ENCODE measurements at places on chromosomes 4 and X.

GRCh38 chrX:10444204-10444603 is 176.2 kb downstream of the MID1 start:
- DNase-seq: no peak

- no peak for DNase-seq
Measured at GRCh38 chr4:80420638-80421037, 85.1 kb downstream of the CFAP299 start.

GRCh38 chr4:142557239-142557801 is 288.8 kb downstream of the INPP4B start:
- no peak for DNase-seq

DNA sequence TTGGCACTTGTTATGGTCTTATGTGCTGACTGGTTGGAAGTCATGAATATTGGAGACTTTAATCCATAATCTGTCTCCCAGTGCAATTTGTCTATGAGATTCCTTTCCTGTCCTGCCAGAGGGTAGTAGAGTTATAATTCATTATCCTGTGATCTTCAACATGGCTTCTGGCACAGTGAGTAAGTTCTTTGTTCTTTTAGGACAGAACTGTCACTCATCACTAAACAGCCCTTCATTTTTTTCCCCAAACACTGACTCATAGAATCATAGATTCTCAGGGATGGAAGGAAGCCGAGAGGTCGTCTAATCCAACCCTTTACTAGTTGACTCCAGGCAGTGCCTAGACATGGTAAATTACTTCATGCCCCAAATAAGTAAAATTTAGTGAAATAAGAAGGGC is 78.4 kb downstream of the LUZP4 start:
- DNase-seq: no peak

DNA sequence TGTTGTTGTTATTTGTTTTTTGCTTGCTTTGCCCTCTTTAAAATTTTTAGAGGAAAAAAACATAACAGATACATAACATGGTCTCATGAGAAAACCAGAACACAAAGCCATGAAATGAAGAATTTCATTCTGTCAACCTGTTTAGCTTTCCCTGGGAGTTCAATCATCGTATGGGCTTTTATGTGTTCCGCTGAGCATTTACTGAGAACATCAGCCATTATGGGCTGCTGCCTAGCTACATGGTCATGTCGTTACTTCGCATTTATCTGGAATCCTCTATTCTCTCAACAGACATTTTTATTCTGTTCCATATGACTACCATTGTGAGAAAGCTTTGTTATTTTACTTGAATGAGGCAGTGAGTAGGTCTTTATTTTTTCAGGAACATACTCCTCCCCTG is 51.4 kb downstream of the NDST3 start:
- DNase-seq: no peak

DNA sequence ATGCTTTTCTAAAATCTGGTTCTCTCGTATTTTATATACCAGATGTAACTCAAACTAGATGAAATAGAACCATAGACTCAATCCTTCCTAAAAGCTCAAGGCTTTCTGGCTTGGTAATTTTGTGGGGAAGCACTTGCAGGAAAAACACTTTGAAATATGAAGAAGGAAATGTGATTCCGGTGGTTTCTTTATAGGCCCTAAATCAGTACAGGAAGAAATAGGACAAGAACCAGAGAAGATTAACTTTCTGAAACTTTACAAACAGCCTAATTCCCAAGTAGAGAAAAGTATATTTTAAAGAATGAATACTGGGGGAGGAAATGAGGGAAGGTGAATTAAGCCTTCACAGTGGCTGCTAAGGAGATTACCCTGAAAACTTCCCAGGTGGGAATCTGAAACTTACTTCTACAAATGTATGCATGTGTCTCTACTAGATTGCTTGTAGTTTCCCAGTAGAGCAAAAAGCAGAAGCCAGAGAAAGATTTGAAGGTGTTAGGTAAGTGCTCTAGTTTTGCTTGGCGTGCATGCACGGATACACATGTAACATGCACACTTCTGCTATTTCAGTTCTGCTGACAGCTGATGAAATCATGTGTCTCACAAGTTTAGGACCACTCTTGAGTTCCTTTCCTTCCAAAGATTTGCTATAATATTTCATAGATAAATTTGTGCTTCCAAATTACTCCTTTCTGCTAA is 92.1 kb downstream of the AFF1 start:
- no peak for DNase-seq

DNA sequence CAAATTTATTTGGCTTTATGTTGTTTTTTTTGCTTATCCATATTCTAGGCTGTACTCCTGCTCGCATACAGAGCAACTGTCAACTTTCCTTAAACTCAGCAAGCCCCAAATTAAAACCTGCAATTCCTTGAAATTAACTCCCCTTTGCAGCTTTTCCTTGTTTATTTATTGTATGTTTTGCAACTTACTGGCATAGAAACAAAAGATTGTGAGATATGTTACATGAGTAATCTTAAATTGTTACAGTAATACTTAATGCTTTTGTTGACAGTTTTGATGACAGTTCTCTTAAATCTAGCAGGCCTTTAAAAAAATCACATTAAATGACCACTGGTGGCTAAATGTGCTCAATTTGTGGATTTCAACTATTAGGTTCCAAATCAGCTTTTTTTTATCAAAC is 4.5 kb downstream of the DDX3X start:
- no peak for DNase-seq

DNA sequence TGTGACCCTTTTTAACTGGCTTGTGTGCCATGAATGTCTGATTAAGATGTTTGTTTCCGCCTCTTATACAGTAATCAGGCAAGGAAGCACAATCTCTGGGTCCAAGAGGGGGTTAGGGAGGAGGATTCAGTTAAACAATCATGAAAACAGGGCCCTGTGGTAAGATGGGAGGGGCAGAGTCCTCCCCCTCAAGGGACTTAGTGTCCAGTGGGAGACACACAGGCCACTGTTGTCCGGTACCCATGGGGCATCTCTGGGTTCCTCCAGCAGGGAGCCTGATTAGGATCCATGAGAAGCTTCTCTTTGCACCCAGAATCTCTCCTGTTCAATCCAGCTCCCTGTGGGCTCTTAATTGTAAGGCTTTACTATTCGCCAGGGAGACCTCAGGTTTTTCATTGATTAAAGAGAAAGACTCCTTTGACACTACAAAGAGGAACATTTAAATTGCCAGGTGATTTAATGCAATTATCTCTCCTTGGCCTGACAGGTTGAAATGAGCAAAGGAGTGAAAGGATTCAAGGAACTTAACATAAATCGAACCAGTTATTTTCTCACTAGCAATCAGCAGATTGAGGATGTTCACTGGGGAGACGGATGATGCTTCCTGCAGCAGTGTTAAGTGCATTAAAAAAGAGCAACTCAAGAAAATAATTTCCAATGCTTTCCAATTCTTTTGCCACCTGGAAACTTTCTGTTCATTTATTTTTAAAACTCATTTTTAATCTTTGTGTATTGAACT is 225.4 kb downstream of the PTTG2 start:
- DNase-seq: no peak

DNA sequence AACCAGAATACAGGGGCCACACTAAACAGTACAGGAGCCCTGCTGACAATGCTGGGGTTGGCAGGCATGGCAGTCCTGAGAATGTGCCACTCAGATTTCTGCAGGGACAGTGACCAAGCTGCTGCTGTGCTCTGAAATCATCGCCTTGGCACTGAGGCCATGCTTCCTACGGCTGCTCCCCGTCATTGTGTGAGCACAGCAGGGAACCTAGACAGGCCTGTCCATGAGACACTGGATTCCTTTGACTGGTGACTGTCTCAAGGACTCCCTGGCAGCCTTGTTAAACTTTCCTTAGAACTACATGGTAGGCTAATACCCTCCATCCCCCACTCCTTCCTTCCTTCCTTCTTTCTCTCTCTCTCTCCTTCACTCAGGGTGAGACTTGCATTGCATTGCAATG is 111.4 kb downstream of the LUZP4 start:
- no peak for DNase-seq

GRCh38 chrX:105191878-105192277 is 28.6 kb downstream of the TEX13A start:
- DNase-seq: no peak

DNA sequence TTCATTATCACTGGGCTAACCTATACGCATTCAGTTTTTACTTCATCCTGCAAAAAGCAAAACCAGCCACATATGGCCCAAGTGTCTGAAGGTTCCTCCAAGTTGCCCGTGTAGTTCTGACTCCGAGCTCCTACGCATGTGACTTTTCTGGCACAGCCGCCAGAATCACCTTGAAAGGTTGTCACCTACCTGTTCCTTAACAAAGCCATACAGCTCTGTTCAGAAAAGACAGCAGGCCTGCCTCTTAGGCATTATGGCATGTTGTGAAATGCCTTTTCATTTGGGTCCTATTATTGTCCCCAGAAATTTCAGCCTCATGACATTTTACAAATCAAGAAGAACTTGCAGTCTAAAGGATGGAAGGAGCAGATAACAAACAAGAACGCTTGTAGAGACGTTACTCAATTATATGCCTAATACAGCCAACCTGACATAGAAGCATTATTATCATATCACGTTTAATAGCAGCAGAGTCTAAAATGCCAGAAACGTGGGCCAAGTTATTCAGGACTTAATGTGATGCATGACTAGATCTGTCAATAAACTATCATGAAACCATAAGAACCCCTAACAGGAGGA is 118.5 kb downstream of the RBM47 start:
- DNase-seq: no peak

Data from CD8-positive, alpha-beta T cell (primary cell).